ENCODE measurements at places on chromosomes 4 and X. TPM values are rescaled to one million over a fixed set of nuclear protein-coding genes. Genes with fewer than 3 reads are reported as not detected.

DNA sequence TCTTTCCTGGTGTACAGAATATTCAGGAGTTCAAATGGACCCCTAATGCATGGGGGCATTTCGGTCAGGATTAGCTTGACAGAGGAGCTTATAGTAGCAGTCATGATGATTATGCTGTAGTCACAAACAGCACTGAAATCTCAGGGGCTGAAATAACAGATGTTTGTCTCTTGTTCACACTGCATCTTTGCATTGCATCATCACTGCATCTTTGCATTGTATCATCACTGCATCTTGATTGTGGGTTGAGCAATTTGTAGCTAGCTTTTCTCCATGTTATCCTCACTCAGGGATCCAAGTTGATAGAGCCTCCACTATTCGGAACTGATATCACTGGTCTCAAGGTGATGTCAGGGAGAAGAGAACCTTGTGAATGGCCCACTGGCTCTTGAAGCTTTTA is 160.9 kb downstream of the GATB start:
- H3K36me3 ChIP-seq: no peaks in the 10 kb centered on the region
- no peak overlapping the region for H3K27ac ChIP-seq
- H3K4me3 ChIP-seq: no peak overlapping the region
- no peak for DNase-seq

GRCh38 chr4:135412213-135412612 is 1210.6 kb upstream of the PABPC4L start:
- no peak overlapping the region for H3K4me3 ChIP-seq
- H3K4me1 ChIP-seq: no peaks in the 10 kb centered on the region
- no peaks in the 10 kb centered on the region for H3K36me3 ChIP-seq
- no peak for DNase-seq
- H3K27me3 ChIP-seq: no peaks in the 10 kb centered on the region

- no peak for DNase-seq
- H3K27me3 ChIP-seq: no peaks in the 10 kb centered on the region
- no peaks in the 10 kb centered on the region for H3K4me1 ChIP-seq
- no peak overlapping the region for H3K27ac ChIP-seq
- H3K4me3 ChIP-seq: no peak overlapping the region
These were observed 42.2 kb upstream of the HGFAC start for GRCh38 chr4:3399277-3400194.

- H3K4me3 ChIP-seq: no peak overlapping the region
- DNase-seq: no peak
- H3K27me3 ChIP-seq: no peaks in the 10 kb centered on the region
- no peak overlapping the region for H3K27ac ChIP-seq
These were observed 18.7 kb downstream of the TEC start for GRCh38 chr4:48250980-48251379.

DNA sequence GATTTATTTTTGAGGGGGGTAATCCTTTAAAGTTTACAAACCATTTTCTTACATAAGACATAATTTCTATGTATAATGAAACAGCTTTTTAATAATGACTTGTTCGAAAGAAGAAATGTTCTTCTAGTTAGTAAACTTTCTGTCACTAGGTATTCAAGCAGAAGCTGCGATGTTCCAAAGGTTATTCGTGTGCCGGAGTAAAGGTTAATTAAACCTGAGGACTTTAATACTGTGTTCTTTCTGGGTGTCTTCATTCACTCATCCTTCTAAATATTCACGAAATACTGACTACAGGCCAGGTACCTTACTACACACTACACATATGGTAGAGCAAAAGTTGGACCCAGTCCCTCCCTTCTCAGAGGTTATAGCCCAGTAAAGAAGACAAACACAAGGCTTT is 96.7 kb downstream of the NR3C2 start:
- no peaks in the 10 kb centered on the region for H3K36me3 ChIP-seq
- no peak for DNase-seq
- no peak overlapping the region for H3K27ac ChIP-seq

- DNase-seq: no peak
- H3K4me3 ChIP-seq: no peak overlapping the region
- H3K4me1 ChIP-seq: no peaks in the 10 kb centered on the region
- H3K36me3 ChIP-seq: no peaks in the 10 kb centered on the region
- H3K27me3 ChIP-seq: peaks cover 2% of the 10 kb centered on the region
These were observed 436.0 kb upstream of the INTU start for GRCh38 chr4:127196655-127197352.

- H3K36me3 ChIP-seq: peaks cover 4% of the 10 kb centered on the region
- DNase-seq: no peak
- no peaks in the 10 kb centered on the region for H3K27me3 ChIP-seq
- H3K4me3 ChIP-seq: no peak overlapping the region
These were observed 16.1 kb downstream of the RHOH start for GRCh38 chr4:40212674-40213527.

DNA sequence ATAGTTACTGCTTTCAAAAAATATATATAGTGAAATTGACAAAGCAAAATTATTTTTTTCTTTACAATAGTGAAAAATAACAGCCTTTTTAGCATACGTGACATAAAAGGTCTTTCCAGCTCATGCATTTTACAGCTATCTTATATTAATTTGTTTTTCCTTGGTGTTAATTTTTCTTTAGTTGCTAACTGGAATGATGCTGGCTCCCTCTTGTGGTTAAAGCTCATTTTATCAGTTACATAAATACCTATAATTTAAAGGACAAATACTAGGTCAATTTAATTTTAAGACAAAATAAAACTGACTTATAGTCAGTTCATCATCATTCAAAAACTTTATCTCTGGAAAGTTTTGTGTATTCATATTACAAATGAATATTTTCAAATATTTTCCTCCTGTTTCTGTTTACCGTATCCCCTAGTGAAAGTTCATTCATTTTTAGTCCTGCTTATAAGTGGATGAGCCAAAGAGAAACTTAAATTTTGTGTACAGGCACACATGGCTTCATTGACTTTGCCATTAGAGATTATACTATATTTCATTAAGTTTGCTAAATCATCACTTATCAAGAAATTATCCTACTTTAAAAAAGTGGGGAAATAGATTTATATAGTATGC is 9.9 kb upstream of the ANAPC4 start:
- DNase-seq: no peak
- peaks cover 15% of the 10 kb centered on the region for H3K4me1 ChIP-seq
- H3K36me3 ChIP-seq: no peaks in the 10 kb centered on the region
- no peaks in the 10 kb centered on the region for H3K27me3 ChIP-seq
- H3K4me3 ChIP-seq: no peak overlapping the region

- peak overlapping the region; percentile 76 for H3K4me3 ChIP-seq
- no peaks in the 10 kb centered on the region for H3K27me3 ChIP-seq
- DNase-seq: peak; percentile 45
- no peaks in the 10 kb centered on the region for H3K36me3 ChIP-seq
- peak overlapping the region; percentile 73 for H3K27ac ChIP-seq
These were observed 618 bp downstream of the RBBP7 start for GRCh38 chrX:16869393-16870094.

GRCh38 chr4:18342847-18343246 is 321.3 kb upstream of the LCORL start:
- H3K36me3 ChIP-seq: no peaks in the 10 kb centered on the region
- no peaks in the 10 kb centered on the region for H3K27me3 ChIP-seq
- H3K4me3 ChIP-seq: no peak overlapping the region
- no peaks in the 10 kb centered on the region for H3K4me1 ChIP-seq

DNA sequence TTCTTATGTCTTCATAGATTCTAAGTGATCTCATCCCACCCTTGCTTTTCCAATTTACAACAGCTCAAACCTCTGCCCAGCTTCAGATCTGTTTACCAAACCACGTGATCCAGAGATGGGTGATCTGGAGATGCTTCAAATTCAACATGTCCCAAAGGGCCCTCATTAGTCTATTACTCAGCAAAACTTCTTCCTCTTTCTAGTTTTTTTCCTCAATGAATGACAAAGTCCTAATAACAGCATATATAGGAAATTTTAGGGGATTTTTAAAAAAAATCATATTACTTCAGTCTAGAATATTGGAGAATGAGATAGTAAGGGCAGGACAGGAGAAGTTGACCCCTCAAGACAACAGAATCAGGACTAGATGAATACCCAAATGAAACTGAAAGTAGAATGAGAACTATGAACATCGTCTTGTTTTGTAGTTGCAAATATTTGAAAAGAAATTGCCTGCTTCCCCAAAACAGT is 127.1 kb downstream of the CFAP299 start:
- DNase-seq: no peak
- no peaks in the 10 kb centered on the region for H3K4me1 ChIP-seq
- H3K4me3 ChIP-seq: no peak overlapping the region
- H3K27me3 ChIP-seq: no peaks in the 10 kb centered on the region

GRCh38 chrX:149383852-149384251 is 121.3 kb downstream of the IDS start:
- no peak for DNase-seq
- H3K4me3 ChIP-seq: no peak overlapping the region
- H3K36me3 ChIP-seq: no peaks in the 10 kb centered on the region
- no peaks in the 10 kb centered on the region for H3K27me3 ChIP-seq
- no peaks in the 10 kb centered on the region for H3K4me1 ChIP-seq

DNA sequence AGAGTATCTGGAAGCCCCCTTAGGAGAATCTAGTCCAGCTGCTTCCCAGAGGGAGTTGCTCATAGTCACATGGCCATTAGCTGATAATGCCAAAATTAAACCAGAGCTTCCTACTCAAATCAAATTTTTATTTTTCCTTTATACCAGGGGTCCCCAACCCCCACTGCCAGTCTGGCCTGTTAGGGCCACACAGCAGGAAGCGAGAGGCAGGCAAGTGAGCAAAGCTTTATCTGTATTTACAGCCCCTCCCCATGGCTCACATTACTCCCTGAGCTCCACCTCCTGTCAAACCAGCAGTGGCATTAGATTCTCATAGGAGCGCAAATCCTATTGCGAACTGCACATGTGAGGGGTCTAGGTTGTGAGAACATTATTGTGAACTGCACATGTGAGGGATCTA is 19.2 kb upstream of the TNIP3 start:
- no peaks in the 10 kb centered on the region for H3K27me3 ChIP-seq
- DNase-seq: no peak
- H3K4me1 ChIP-seq: no peaks in the 10 kb centered on the region
- no peak overlapping the region for H3K27ac ChIP-seq
- no peaks in the 10 kb centered on the region for H3K36me3 ChIP-seq
- no peak overlapping the region for H3K4me3 ChIP-seq

GRCh38 chr4:112003231-112003907 is 141.9 kb upstream of the FAM241A start:
- DNase-seq: no peak
- H3K27ac ChIP-seq: no peak overlapping the region
- no peaks in the 10 kb centered on the region for H3K27me3 ChIP-seq
- H3K36me3 ChIP-seq: no peaks in the 10 kb centered on the region
- H3K4me3 ChIP-seq: no peak overlapping the region
- no peaks in the 10 kb centered on the region for H3K4me1 ChIP-seq

DNA sequence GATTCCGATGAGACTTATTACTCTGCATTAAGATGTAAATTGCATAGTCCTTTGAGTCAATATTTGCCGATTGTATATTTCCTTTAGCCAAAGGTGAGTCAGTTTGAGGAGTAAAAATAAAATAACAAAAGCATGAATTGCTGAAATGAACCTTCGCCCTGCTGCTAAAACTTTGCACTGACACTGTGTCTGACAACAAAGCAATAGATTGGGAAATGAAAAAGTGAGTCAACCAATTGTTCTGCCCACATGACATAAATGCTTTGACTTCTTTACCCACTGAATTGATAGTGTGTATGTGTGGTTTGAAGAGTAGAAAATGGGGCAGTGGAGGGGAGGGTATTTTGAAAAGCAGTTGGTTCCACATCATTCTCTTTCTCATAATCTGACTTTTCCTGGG is 88.4 kb upstream of the AFF2 start:
- H3K36me3 ChIP-seq: no peaks in the 10 kb centered on the region
- H3K4me1 ChIP-seq: no peaks in the 10 kb centered on the region
- no peak overlapping the region for H3K4me3 ChIP-seq
- no peaks in the 10 kb centered on the region for H3K27me3 ChIP-seq

GRCh38 chr4:77473509-77473908 is 132.1 kb upstream of the CXCL13 start:
- no peaks in the 10 kb centered on the region for H3K4me1 ChIP-seq
- H3K36me3 ChIP-seq: no peaks in the 10 kb centered on the region
- H3K27ac ChIP-seq: no peak overlapping the region
- H3K4me3 ChIP-seq: no peak overlapping the region

GRCh38 chrX:17737986-17738713 is 857 bp downstream of the SCML1 start:
- peak overlapping the region; percentile 97 for H3K27ac ChIP-seq
- no peaks in the 10 kb centered on the region for H3K36me3 ChIP-seq
- peak overlapping the region; percentile 72 for H3K4me3 ChIP-seq
- H3K4me1 ChIP-seq: peaks cover 19% of the 10 kb centered on the region

DNA sequence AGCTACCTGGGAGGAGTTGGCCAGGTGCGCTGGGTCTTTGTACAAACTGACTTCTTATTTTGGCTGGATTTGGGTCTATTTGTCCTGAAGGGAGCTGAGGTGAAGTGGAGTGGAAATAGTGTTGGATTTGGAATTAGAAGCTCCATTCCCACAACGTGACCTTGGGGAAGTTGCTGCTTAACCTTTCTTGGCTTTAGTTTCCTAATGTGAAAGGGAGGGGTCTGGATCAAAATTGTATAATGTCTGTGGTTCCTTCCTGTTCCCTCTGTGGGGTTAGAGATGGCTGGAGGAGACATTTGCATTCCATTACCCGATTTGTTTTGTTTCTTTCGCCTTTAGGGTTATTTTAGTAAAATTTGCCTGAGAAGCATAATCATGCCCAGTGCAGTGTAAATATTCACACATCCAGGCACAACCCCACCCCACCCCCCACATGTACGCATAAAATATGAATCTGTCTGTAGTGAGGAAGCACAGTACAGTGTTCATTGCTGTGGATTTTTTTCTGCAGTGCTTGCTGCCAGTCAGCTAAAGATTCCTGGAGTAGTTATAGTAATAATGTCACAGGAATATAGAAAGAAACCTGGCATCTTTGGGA is 21.5 kb downstream of the JADE1 start:
- DNase-seq: no peak
- peak overlapping the region; percentile 9 for H3K27ac ChIP-seq
- H3K4me1 ChIP-seq: peaks cover 37% of the 10 kb centered on the region
- no peak overlapping the region for H3K4me3 ChIP-seq

DNA sequence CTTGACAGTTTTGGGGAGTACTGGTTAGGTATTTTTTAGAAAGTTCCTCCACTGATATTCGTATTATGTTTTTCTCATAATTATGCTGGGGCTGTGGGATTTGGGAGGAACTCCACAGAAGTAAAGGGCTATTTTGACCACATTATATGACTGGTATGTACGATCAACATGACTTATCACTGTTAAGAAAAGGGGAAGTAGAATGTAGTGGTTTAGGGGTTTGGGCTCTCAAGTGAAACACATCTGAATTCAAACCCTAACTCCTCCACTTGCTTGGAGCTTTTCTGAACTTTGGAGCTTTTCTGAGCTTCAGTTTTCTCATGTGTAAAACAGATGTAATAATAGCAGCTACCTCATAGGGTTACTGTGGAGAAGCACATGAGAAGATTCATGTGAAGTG is 96.4 kb upstream of the C1GALT1C1 start:
- no peaks in the 10 kb centered on the region for H3K27me3 ChIP-seq
- H3K36me3 ChIP-seq: no peaks in the 10 kb centered on the region
- H3K4me3 ChIP-seq: no peak overlapping the region
- H3K27ac ChIP-seq: no peak overlapping the region

GRCh38 chr4:123699880-123700771 is 303.5 kb downstream of the SPRY1 start:
- no peak overlapping the region for H3K4me3 ChIP-seq
- no peak overlapping the region for H3K27ac ChIP-seq
- H3K36me3 ChIP-seq: no peaks in the 10 kb centered on the region
- no peaks in the 10 kb centered on the region for H3K4me1 ChIP-seq
- no peak for DNase-seq

SLC10A4 gene
- 0.08 TPM for total RNA-seq

NXF2 gene
- total RNA-seq: not detected

STARD8 gene
- 9.8 TPM for total RNA-seq

SMIM14 gene
- total RNA-seq: 102 TPM

FSTL5 gene
- not detected for total RNA-seq

TECRL gene
- not detected for total RNA-seq

RPL34 gene
- total RNA-seq: 495 TPM

CDKL2 gene
- total RNA-seq: 0.14 TPM

SSX2B gene
- total RNA-seq: not detected

GPRASP3 gene
- total RNA-seq: 2.7 TPM

GNPDA2 gene
- 5.3 TPM for total RNA-seq

AKAP17A gene
- 49.1 TPM for total RNA-seq
